ENCODE measurements at places on chromosomes 11 and 22.
A peak's percentile ranks its signal among the peaks of the same experiment; 100 is the strongest.

GRCh38 chr11:96246718-96247552 is 96.1 kb downstream of the MAML2 start:
- DNase-seq, result no peak

DNA sequence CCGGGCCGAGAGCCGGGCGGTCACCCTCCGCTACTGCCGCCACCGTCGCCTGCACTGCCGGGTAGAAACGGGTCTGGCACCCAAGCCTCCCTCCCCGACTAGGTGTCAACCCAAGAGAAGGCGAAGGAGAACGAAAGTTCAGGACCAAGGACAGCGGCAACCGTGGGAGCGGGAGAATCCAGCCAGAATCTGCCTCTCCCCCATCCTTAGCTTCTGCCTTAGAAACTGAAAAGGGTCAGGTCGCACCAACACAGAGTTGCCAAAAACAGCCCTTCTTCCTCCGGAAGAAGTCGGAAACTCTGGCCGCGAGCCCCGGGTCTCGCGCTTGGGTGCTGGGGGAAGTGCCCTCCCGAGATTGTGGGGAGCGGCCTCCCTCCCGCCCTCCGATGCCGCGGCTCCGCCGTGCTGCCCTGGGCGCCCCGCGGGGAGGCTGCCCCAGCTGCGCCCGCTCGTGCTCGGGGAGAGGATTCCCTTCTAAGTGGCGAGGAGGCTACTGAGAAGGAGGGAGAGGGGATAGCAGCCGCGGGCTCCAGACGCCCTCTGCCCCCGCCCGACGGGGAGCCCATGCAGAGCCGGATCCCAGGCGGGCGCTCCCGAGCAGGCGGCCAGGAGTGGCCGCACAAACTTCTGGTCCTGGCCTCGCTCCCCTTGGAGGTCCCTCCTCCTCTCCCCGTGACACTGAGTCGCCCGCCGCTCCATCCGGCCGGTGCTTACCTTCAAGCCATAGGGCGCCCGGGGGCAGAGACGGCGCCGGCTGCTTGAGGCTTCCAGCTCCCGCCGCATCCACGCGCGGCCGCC is 637 bp downstream of the DRD2 start:
- DNase-seq, result peak; percentile 81

DNA sequence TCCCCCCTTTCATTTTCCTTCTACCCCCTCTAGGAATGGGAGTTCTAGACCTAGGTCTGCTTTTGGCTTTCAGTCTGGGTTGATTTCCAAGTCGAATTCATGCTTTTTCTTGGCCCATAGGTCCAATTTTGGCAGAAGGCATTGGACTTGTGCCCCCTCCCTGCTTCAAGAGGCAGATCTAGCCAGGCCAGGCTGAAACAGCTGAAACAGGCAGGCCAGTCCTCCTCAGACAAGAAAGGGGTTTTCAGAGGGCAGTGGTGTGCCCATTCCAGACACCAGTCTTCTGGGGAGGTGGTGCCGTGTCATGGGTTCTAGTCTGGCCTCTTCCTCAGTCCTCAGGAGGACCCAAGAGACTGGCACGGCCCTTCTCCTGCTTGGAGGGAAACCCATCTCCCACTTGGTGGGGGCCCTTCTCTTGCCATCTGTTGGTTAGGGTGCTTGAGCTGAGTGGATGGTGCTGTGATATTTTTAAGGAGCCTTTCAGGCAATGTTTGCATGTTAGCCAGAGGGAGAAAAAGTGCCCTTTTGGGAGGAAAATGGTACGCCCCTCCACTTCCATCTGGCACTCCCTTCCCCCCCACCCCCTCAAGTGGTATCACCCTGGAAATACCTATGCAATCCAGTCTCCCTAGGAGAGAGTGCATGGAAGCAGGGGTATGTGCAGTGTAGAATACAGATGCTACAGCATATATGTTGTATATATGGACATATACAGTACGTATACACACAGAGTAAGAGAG is 53.6 kb downstream of the SYT13 start:
- no peak for DNase-seq

- no peak for DNase-seq
These were observed 31.3 kb upstream of the DGKZ start for GRCh38 chr11:46315783-46316563.

- DNase-seq, result no peak
These were observed 48.4 kb upstream of the CRTAM start for GRCh38 chr11:122789907-122790306.

DNA sequence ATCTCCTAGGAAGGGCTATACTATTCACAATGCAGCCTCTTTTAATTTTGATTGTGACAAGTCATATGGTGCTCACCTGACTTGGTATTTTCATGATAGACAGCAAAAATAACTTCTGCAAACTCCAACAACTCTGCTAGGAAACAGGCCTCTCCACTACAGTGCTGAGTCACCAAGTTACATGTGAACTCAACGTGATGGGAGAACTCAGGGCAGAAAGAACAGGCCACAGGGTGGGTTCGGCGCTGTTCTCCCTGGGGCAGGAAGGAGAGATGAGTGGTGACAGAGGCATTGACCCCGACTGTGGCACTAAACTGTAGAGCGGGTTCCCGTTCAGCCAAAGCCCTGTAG is 76.6 kb upstream of the UCP3 start:
- DNase-seq, result no peak

DNA sequence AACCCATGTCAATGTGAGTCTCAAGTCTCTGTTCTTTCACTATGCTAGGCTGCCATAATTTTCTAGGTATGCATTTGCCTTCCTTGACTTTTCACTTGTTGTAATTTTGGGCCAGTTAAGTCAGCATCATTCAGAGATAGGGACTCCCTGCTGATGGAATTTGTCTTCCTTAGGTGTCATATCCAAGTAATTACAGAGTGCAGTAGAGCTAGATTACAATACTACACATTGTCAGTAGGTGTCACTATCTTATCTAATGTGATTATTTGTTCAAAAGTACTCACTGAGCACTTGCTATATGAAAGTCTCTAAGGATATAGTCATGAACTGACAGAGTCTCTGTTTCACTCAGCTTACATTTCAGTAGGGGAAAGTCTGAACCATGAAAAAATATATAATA is 25.0 kb upstream of the SYN3 start:
- no peak for DNase-seq

- no peak for DNase-seq
These were observed 656.3 kb upstream of the TENM4 start for GRCh38 chr11:80097146-80097545.
